ENCODE measurements at places on chromosomes 3 and 15.

GRCh38 chr3:179196098-179196497 lies 47.9 kb downstream of the PIK3CA start:
- peak; percentile 73 for DNase-seq

DNA sequence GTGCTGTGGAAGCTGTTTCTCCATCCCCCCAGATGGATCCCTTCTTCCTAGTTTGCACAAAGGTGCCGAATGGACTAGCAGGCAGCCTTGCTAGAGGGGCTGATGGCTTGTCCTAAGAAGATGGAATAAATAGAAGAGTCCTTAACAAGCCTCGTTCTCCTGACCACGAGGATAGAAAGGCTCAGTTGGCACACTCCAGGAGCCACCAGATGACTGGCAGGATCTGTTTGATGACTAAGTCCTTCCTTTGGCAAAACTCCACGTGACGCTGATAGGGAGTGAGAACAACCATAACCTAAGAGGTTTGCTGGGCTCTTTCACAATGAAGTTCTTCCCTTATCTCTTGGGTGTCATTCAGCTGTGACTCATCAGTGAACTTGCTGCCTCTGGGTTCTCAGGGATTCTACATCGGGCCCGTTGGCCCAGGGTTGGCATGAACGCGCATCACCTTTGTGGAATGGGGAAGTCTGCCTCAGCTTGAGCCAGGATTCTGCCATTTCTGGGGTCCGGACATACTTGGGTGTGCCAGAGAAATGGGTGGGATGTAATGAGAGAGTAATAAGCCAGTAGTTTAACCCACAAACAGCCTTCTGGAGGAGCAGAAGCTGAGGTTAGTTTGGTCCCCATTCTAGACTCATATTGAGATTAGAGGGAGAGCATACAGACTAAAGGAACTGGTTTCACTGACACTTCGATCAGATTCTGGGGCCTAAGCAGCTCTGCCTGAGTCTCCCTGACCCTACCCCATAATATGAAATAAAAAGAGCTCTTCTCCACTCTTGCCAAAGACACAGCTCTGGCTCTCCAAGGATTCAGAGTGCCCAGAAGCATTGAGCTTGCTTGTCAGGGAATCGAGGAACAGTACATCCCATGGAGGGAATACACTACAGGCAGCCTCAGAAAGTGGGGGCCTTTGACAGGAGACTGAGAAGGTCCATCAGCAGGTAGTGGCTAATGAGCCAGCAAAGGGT lies 2.0 kb upstream of the MELTF start:
- peak; percentile 100 for DNase-seq

DNA sequence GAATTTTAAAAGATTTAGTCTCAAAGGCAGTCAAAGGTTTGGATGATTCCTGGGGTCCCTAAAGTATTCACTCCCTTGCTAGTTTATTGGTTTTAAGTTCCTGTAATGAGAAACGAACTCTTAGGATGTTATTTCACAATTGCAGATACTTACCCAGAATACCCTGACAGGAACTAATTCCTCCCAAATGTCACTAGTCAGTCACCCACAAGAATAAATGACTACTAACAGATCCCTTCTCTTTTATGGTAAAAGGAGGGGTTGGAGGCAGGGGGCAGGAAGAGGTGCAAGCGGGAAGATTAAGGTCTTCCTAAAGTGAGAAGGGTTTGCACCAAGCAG lies 174.2 kb upstream of the SLC2A2 start:
- no peak for DNase-seq

DNA sequence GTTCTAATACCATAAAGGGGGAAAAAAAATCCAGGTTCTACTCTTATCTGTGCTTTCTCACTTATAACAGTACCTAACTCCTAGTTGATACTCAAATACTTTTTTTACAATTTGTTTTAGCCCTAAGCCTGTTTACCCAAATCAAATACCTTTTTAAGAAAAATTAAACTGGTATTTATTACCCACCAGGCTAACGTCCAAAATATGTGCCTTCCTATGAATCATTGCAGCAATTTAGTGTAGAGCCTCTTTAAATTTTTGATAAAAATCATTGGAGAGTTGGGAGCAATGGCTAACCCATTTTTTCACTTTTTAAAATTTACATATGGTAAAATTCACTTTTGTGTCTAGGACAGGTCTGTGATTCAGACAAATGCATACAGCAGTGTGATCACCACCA lies 27.9 kb downstream of the FILIP1L start:
- no peak for DNase-seq

DNA sequence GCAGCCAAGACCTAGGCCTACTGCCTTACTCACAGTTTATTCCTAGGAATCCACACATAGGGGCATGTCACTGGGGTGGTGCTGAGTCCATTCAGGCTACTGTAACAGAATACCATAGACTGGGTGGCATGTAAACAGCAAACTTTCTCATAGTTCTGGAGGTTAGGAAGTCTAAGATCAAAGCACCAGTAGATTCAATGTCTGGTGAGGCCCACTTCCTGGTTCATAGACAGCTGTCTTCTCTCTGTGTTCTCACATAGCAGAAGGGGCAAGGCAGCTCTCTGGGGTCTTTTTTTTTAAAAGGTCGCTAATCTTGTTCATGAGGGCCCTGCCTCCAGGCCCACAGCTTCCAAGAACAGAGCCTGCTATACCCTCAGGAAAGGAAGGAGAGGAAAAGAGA lies 113.9 kb upstream of the MANF start:
- DNase-seq = no peak

DNA sequence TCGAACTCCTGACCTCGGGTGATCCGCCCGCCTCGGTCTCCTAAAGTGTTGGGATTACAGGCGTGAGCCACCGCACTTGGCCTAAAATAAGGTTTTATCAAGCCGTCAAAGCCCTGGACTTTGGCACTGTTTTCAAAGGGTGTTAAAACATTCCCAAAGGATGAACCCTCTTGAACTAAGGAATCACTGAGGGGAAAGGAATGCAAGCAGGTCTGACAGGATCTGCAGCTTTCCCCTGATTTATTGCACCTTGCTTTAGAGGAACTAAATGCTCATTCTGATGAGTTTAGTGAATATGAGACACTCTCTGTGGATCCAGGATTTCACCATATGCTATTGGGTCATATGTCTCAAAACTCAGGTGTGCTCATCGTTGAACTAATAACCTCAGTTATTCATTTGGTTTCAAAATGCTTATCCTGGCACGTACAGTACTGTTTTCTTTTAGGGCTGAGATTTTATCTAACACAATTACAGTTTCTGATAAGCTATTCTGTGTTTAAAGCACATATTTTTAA lies 63.0 kb upstream of the TSC22D2 start:
- DNase-seq = peak; percentile 55

GRCh38 chr3:190467922-190468321 lies 18.2 kb upstream of the TMEM207 start:
- no peak for DNase-seq

GRCh38 chr15:25930931-25931330 lies 67.8 kb upstream of the ATP10A start:
- no peak for DNase-seq

DNA sequence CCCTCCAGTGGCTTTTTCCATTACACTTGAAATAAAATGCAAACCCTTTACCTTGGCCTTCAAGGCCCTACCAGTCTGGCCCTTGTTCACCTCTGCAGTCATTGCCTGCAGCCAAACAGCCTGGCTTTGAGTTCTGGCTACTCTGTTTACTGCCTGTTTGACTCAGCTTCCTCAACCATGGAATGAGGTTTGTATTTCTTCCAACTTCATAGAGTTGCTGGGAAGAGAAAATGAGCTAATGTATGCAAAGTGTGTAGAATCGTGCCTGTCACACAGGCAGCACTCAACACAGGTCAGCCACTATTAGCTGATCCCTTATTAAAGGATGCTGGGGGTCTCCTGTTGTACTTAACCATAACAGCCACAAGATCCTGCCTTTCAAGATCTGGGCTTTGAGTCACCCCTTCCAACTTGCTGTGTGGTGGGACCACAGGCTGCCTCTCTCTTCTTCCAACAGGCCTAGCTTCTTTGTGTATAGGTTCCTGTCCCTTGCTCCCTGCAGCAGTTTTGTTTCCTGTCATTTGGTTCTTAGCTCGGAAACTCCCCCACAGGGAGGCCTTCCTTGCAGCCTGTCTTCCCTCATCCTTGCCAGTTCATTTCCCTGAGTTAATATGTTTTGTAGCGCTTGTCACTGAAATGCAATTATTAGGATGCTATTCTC lies 6.4 kb downstream of the MED12L start:
- peak; percentile 65 for DNase-seq

DNA sequence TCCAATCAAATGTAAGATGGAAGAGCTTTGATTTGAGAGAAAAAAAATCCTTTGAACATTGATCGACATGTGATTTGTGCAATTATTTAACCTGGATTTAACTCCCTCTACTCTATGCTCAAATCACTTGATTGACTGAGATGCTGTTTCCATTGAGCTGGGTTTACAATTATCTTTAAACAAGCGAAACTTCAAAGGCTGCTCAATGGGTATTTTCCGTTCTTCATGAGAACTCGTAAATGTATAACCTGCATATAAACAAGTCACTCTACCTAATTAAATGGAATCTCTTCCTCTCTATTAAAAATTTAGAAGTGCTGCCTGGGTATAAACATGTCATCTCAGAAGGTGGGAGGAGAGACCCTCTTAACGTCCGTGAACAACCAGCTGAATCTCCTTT lies 71.9 kb downstream of the ANXA2 start:
- no peak for DNase-seq

- DNase-seq = no peak
These were observed 2.7 kb upstream of the CDC25A start for GRCh38 chr3:48190911-48191310.

GRCh38 chr3:192433704-192434103 lies 293.6 kb downstream of the FGF12 start:
- DNase-seq = no peak

- peak; percentile 23 for DNase-seq
These were observed 410.6 kb upstream of the WNT5A start for GRCh38 chr3:55897573-55898224.

GRCh38 chr3:194325424-194326153 lies 25.5 kb downstream of the CPN2 start:
- no peak for DNase-seq

GRCh38 chr15:25768271-25768670 lies 94.9 kb downstream of the ATP10A start:
- no peak for DNase-seq

DNA sequence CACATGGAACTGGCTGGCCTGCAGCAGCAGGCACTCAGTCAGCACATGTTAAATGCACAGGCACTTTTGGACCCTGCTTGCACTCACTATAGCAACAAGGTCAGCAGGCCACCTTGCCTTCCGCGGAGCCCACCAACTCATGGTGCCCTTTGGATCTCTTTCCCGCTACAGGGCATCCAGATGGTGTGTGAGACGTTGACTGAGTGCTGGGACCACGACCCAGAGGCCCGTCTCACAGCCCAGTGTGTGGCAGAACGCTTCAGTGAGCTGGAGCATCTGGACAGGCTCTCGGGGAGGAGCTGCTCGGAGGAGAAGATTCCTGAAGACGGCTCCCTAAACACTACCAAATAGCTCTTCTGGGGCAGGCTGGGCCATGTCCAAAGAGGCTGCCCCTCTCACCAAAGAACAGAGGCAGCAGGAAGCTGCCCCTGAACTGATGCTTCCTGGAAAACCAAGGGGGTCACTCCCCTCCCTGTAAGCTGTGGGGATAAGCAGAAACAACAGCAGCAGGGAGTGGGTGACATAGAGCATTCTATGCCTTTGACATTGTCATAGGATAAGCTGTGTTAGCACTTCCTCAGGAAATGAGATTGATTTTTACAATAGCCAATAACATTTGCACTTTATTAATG lies 85.0 kb downstream of the TGFBR2 start:
- no peak for DNase-seq

- no peak for DNase-seq
These were observed 34.1 kb upstream of the SFMBT1 start for GRCh38 chr3:53079791-53080555.

DNA sequence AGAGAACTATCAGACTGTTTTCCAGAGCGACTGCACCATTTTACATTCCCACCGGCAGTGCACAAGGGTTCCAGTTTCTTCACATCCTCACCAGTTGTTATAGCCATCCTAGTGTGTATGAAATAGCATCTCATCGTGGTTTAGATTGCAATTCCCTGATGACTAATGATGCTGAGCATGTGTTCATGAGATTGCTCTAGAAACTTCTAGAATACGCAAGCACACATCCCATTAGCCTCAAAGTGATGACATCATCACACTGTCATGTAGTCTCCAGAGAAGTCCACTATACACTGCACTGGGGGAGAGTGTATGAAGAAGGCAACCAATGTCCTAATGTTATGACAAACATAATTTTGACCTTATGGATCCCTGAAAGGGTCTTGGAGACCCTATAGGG lies 30.1 kb downstream of the FBLN2 start:
- DNase-seq = peak; percentile 47

DNA sequence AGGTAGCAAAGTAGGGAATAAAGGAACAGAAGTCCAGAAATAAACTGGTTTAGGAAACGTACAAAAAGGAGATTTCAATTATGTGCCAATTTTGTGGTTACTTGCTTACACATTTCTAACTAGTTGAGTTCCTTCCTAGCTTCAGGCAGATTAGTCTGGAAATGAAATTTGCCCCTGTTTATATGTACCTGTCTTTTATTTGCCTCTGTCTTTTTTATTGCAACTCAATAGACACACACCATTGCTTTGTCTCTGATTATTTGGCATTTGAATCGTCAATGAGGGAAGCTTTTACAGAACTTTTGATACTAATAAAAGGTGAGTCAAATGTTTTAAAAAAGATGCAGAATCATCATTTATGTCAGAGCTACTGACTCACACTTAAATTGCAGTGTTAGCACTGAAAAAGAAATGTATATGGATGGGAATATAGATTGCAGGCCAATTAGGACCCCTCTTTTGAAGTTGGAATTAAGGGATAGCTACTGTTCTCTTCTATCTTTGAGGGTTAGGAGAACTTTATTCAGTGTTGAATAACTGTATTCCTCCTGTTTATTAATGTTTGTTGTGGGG lies 60.5 kb downstream of the TRAK1 start:
- DNase-seq = no peak

GRCh38 chr3:7697548-7697947 lies 804.1 kb upstream of the LMCD1 start:
- no peak for DNase-seq

GRCh38 chr15:40430271-40430805 lies 10.4 kb upstream of the BAHD1 start:
- DNase-seq = no peak

DNA sequence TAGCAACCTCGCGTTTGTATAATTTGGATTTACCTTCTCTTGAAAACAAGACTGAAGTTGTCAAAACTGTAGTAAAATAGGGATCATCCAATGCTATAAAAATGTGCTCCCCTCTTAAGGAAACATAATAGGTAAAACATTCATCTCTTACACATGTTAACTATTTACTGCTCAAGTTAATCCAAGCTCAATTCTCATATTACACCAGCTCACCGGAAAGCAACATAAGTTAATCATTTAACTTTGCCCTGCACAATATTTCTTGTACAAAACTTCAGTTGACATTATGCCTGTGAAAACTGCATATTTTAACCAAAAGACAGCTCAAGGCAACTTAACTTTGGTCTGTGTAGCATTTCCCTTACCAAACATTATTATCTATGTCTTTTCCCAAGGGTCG lies 634.2 kb downstream of the NAALADL2 start:
- DNase-seq = no peak

DNA sequence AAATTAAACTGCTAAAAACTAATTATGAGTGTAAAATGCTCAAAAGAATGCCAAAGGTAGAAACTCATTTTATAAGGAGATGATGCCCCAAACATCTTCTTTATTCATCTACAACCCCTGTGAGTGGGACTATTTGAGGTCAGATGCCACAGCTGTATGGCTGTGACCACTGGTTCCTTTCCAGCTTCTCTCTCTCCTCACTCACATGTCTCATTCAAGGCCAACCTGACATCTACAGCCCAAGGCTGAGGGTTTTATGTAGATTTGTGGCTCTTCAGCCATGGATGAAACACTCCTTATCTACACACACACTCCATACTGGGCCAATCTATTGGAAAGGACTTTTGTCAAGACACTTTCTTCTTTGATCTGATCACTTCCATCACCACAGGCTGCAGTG lies 231.3 kb downstream of the KCNMB2 start:
- DNase-seq = no peak

All from HT1080 (cell line).